ENCODE measurements at places on chromosomes 12 and 14. TPM values are rescaled to one million over a fixed set of nuclear protein-coding genes. Genes with fewer than 3 reads are reported as not detected.

The SGPP1 gene
- total RNA-seq, result 8.5 TPM

- H3K36me3 ChIP-seq, result no peaks in the 10 kb centered on the region
- H3K27me3 ChIP-seq, result no peaks in the 10 kb centered on the region
- DNase-seq, result no peak
- no peak overlapping the region for H3K4me3 ChIP-seq
These were observed 12.5 kb upstream of the RABGGTA start for GRCh38 chr14:24283796-24284460.

DNA sequence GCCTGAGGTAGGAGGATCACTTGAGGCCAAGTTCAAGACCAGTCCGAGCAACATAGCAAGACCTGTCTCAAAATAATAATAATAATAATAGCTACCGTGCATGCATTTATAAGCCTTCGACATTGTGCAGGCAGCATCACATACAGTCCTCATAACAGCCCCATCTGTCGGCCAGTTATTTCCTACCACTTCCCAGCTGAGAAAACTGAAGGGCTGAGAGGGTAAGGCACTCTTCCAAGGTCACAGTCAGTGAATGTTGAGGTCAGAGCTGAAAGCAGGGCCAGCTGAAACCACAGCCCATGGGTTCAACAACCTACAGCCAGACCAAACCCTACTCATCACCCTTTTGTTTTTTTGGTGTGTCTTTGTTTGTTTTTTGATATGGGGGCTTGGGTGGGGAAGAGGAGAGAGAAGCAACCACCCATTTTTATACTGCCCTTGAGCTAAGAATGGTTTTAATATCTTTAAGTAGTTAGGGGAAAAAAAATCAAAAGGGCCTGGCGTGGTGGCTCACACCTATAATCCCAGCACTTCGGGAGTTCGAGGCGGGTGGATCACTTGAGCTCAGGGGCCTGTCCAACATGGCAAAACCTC lies 16.8 kb upstream of the ITPK1 start:
- H3K27me3 ChIP-seq, result no peaks in the 10 kb centered on the region
- H3K4me3 ChIP-seq, result no peak overlapping the region
- H3K27ac ChIP-seq, result peak overlapping the region; percentile 93
- peaks cover 2% of the 10 kb centered on the region for H3K4me1 ChIP-seq

The RIN3 gene
- 3.0 TPM for total RNA-seq

DNA sequence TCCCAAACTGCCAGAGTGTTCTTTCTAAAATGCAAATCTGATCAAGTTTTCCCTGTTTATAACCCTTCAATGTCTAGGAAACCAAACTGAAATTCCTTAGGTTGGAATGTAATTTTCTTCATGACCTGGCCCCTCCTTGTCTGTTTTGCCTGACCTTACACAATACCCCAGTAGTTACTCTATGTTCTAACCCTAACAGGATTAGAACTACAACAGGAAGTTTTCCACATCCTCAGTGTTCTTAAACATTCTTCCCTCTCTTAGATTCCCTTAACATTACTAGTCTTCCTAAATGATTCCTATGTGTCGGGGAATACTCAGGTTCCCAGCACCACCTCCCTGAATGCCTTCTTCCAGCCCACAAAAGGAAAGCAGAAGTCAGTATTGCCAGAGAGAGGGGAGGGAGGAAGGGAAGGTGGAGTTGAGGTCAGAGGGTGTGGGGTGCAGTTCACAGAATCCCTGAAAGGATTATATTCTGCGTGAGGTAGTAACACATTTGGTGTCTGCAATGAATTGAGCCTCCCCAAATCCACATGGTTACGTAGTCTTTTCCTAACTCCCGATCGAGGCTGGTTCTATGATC lies 72.6 kb downstream of the BBS10 start:
- H3K27ac ChIP-seq, result no peak overlapping the region
- H3K36me3 ChIP-seq, result no peaks in the 10 kb centered on the region
- DNase-seq, result no peak
- H3K27me3 ChIP-seq, result no peaks in the 10 kb centered on the region
- peaks cover 12% of the 10 kb centered on the region for H3K4me1 ChIP-seq
- H3K4me3 ChIP-seq, result no peak overlapping the region

The SLC38A2 gene
- 381 TPM for total RNA-seq

GRCh38 chr14:100815478-100816285 lies 10.2 kb upstream of the MEG3 start:
- H3K4me3 ChIP-seq, result no peak overlapping the region
- no peak for DNase-seq
- H3K27me3 ChIP-seq, result no peaks in the 10 kb centered on the region
- H3K4me1 ChIP-seq, result peaks cover 48% of the 10 kb centered on the region
- H3K36me3 ChIP-seq, result peaks cover 11% of the 10 kb centered on the region

DNA sequence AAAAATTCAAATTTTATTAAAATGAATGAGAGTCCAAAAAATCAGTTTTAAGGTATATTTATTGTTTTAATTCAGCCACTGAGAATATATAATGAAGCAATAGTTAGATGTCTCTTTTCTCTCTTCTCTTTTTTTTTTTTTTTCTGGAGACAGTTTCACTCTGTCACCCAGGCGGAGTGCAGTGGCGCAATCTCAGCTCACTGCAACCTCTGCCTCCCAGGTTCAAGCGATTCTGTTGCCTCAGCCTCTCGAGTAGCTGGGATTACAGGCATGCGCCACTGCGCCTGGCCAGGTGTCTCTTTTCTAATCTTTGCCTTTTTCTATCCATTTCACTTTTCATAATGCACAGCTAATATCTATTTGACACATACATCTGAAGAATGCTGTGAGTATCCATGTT lies 307.1 kb upstream of the RGS6 start:
- peaks cover 14% of the 10 kb centered on the region for H3K36me3 ChIP-seq
- no peak for DNase-seq
- H3K27me3 ChIP-seq, result no peaks in the 10 kb centered on the region
- peaks cover 14% of the 10 kb centered on the region for H3K4me1 ChIP-seq

DNA sequence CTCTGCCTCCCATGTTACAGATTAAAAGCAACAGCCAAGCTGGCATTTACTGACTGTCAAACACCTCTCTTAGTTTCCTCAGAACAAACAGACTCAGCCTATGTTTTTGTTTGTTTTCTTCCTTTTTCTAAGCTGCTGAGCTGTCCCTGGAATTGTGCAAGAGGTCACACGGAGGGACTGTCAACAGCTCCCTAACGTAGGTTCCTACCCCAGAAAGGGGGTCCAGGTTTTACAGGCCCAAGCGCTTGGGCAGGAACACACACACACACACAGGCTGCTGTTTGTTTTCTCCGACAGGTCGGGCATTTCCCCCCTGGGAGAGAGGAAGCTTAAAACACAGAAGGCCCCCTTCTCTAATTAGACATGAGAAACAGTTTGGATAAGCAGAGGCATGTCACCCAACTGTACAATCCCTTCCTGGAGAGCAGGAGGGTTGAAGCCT lies 739.6 kb upstream of the TBX3 start:
- DNase-seq, result no peak
- H3K36me3 ChIP-seq, result no peaks in the 10 kb centered on the region
- H3K27me3 ChIP-seq, result no peaks in the 10 kb centered on the region
- H3K4me3 ChIP-seq, result no peak overlapping the region
- H3K27ac ChIP-seq, result no peak overlapping the region
- peaks cover 3% of the 10 kb centered on the region for H3K4me1 ChIP-seq

The RNASE7 gene
- not detected for total RNA-seq

- no peak overlapping the region for H3K27ac ChIP-seq
These were observed 64.9 kb upstream of the PARP11 start for GRCh38 chr12:3938042-3938544.

- no peak overlapping the region for H3K4me3 ChIP-seq
- peaks cover 48% of the 10 kb centered on the region for H3K4me1 ChIP-seq
- H3K27me3 ChIP-seq, result no peaks in the 10 kb centered on the region
- H3K27ac ChIP-seq, result peak overlapping the region; percentile 78
These were observed 7.6 kb downstream of the CDCA4 start for GRCh38 chr14:105013150-105013785.

DNA sequence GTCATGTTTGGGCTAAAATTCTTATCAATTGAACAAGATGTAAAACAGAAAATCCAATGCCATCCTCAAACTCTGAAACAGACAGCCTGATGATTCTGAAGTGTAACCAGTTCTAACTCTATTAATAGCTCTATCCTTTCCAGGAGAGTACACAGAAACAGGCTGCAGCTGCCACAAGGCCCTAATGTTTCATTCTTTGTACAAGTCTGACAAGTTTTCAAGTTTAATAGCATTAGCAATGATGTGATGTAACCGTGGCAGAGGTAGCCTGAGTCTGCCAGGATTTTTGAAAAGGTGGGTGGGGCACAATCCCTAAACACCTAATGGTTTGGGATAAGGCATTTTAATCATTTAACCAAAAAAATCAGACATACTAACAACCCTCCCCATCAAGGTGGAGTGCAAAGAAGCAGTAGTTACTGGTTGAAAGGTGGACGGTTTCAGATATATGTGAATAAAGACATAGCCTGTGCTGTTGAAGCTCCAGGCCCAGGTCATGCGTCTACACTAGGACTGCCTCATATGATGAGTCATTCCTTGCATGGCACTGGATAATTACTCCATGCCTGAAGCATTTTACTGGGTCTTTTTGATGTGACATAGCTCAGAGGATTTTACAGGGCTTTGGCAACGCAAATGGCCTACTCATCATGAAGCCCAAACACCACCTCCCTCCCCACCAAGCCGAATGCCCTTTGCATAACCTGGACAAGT lies 145.1 kb upstream of the GRIP1 start:
- no peaks in the 10 kb centered on the region for H3K36me3 ChIP-seq
- no peak for DNase-seq
- peaks cover 3% of the 10 kb centered on the region for H3K27me3 ChIP-seq
- H3K4me3 ChIP-seq, result no peak overlapping the region
- no peak overlapping the region for H3K27ac ChIP-seq

DNA sequence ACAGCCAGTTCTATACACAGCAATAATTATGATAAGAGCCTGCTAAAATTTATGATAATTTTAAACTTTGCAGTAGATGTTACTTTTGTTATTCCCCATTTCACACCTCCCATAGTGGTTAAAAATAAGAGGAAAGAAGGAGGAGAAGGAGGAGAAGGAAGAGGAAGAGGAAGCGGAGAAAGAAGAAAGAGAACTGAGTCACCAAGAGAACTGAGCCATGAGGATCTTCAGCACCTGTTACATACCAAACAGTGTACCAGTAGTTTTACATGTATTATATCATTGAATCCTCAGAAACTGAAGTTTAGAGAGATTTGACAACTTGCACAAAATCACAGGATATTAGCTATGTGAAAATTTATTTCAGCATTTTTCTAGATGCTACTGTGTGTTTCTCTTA lies 3.9 kb downstream of the CD163 start:
- H3K4me3 ChIP-seq, result no peak overlapping the region
- no peak overlapping the region for H3K27ac ChIP-seq
- DNase-seq, result no peak
- H3K27me3 ChIP-seq, result no peaks in the 10 kb centered on the region
- peaks cover 17% of the 10 kb centered on the region for H3K4me1 ChIP-seq

GRCh38 chr12:130970165-130970907 lies 16.6 kb downstream of the ADGRD1 start:
- H3K27ac ChIP-seq, result no peak overlapping the region
- no peaks in the 10 kb centered on the region for H3K36me3 ChIP-seq
- no peaks in the 10 kb centered on the region for H3K4me1 ChIP-seq

GRCh38 chr12:1078002-1078401 lies 87.0 kb downstream of the ERC1 start:
- no peaks in the 10 kb centered on the region for H3K27me3 ChIP-seq
- H3K4me1 ChIP-seq, result peaks cover 16% of the 10 kb centered on the region
- H3K27ac ChIP-seq, result no peak overlapping the region

The PRIMA1 gene
- total RNA-seq, result 4.9 TPM

- no peak for DNase-seq
- no peaks in the 10 kb centered on the region for H3K27me3 ChIP-seq
- H3K36me3 ChIP-seq, result no peaks in the 10 kb centered on the region
These were observed 85.7 kb downstream of the BORCS5 start for GRCh38 chr12:12442548-12443071.

GRCh38 chr14:36617824-36618223 lies 35.4 kb upstream of the NKX2-8 start:
- no peaks in the 10 kb centered on the region for H3K4me1 ChIP-seq
- H3K4me3 ChIP-seq, result no peak overlapping the region
- peaks cover 12% of the 10 kb centered on the region for H3K27me3 ChIP-seq
- H3K27ac ChIP-seq, result no peak overlapping the region
- DNase-seq, result no peak

The TSPAN11 gene
- 6.1 TPM for total RNA-seq

The PRB2 gene
- total RNA-seq, result not detected

DNA sequence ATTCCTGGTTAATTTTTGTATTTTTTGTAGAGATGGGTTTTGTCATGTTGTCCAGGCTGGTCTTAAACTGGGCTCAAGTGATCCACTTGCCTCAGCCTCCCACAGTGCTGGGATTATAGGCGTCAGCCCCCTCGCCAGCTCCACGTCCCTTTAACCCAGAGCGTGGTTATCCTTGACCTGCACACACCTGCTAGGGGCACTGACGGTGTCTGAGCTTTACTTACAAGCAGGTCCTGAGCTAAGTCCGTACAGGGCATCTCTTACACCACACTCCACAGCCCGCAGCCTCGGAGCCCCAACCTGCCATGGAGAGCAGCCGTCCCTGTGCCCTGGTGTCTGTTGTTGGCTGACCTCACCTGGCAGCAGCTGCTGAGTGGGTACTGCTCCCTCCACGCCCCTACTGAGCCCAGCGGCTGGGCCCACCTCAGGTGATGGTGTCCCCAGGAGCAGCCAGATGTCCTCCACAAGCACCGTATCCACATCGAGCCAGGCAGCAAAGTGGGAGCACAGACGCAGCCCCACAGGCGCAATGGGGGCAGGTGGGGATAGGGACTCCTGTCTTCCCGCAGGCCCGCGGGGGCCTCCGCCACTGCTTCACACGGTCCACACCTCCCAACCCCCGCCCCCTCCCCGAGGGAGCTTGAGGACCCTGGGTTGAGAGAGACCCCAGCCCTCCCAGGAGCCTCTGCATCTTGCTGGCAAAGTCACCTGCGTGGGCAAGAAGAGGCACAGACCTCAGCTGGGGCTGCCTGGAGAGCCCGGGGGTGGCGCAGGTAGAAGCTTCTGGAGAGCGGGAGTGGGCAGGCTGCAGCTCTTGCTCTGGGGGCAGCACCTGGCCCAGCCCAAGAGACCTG lies 325.4 kb upstream of the SFSWAP start:
- no peaks in the 10 kb centered on the region for H3K36me3 ChIP-seq
- H3K4me1 ChIP-seq, result peaks cover 22% of the 10 kb centered on the region
- H3K4me3 ChIP-seq, result no peak overlapping the region
- H3K27me3 ChIP-seq, result no peaks in the 10 kb centered on the region
- no peak overlapping the region for H3K27ac ChIP-seq

DNA sequence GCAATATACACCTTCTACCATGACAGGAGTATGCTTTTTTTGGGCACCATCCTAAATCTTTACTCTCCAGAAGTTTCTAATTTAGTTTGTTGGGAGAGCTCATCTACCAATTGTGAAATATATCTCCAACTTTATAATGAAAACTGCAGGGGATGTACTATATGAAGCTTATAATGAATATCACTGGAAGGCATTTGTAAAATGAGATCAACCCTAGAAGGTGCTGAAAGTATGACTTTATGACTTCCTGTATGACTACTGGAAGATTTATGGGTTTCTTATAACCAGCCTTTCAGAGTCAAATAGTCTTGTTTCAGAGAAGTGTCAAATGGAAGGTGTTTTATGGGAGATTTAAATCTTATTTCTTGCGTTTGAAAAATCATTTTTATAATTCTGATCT lies 122.9 kb downstream of the MYRFL start:
- DNase-seq, result no peak
- no peaks in the 10 kb centered on the region for H3K27me3 ChIP-seq
- peaks cover 35% of the 10 kb centered on the region for H3K4me1 ChIP-seq
- no peak overlapping the region for H3K4me3 ChIP-seq
